ENCODE measurements at places on chromosomes 4 and X.

- no peak for DNase-seq
These were observed 65.9 kb downstream of the MAD2L1 start for GRCh38 chr4:120000591-120001296.

- no peak for DNase-seq
These were observed 350.6 kb upstream of the SLC7A11 start for GRCh38 chr4:138592796-138593195.

DNA sequence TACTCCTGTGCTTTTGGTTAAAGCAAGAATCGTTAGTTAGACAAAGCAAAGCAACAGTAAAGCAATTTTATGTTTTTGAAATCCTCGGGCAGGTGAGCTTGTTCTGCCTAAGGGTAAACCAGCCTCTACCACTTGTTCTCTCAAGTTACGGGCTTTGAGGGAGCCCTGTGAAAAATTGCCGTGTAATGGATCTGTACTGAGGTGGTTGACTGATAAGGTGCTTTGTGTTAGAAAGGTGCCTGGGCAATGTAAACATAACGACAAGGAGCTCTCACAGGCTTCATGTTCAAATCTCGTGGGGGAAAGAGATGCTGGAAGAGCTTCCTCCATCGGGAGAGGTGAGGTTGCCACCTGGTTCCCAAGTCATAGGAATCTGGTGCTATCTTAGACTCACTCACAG lies 111.8 kb downstream of the TRAPPC11 start:
- no peak for DNase-seq

GRCh38 chr4:37132975-37133360 lies 111.6 kb upstream of the NWD2 start:
- no peak for DNase-seq

GRCh38 chrX:107298276-107298675 lies 91.9 kb downstream of the DNAAF6 start:
- DNase-seq: no peak

DNA sequence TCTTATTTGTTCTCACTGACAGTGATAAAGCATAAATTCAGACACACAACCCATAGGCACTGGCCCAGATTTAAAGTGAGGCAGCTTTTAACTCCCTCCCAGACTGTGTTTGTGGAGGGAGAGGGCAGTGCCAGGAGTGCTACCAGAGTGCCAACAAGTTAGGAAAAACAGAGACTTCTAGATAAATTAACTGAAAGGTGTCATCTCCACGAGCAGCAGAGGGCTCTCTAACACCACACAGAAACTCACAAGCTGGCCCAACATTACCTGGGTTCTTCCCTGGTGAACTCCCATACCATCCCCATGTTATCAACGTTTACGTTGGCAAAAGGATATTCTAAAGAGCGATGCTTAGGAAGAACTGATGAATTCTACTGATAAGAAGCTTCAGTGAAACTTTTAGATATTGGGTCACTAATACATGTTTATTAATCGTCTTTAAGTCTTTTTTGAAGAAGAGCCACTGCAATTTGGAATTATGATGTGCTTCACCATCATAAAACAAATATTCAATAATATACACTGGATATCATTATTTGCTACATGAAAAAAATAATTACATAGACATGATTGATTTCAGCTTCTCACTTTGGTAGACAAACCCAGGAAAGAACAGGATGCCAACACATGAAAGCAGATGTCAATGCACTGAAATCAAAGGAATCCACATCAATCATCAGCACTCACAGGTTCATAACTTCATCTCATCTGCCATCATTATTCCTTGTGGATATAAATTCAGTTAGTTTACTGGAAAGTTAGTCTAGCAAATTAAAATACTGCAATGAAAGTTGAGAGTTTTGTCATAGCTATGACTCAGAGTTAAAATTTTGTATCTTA lies 121.2 kb upstream of the NAP1L5 start:
- DNase-seq: peak; percentile 28

DNA sequence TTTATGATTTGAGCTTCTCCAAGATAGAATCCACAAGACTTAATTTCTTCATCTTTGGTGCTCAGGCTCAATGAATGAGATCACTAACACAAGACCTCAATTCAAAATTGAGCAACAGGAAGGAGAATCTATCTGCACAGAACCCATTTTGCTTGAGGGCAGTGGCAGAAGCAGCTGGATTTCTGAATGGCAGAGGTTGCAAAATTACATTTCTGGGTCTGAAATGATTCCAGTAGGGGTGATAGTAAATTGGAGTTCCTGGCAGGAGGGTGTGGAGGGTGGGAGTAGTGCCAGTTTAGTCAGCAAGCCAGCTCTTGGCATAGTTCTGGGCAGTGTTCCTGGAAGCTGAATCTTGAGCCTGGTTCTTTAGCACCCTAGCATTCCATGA lies 281.1 kb downstream of the SLC7A11 start:
- DNase-seq: peak; percentile 48

GRCh38 chr4:5545271-5545670 lies 163.1 kb downstream of the EVC2 start:
- DNase-seq: no peak

DNA sequence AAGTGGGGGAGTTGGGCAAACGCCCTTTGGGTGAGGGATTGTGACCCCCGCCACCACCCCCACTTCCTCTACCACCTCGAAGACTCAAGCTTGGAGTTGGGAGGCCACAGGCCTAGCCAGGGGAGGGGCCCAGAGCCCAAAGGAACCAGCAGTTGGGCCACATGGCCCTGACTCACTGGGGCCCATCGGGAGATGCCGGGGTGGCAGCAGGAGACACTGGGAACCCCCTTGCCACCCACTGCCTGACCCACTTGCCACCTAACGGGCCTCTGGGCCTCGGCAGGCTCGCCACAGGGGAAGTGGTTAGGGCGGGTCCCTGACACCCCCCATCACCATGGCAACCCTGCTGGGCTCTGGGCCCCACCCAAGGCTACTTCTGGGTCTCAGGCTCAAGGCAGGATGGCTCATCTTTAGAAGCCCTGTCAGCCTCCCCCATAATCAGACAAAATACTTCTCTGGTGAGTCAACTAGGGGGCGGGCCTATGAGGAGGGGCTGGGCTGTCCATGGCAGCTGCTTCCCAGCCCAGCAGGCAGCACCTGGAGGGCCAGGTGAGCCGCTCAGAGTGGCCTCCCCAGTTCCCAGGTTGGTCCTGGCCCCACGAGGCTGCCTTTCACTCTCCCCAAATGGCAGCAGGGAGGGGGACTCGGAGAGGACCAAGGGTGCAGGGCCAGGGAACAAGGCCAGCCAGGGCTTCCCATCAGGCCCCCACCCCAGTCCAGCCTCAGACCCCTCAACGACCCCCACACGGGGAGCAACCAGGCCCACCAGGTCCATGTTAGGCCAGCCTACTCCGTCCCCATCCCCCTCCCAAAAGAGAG lies 5.6 kb downstream of the FLNA start:
- peak; percentile 80 for DNase-seq

DNA sequence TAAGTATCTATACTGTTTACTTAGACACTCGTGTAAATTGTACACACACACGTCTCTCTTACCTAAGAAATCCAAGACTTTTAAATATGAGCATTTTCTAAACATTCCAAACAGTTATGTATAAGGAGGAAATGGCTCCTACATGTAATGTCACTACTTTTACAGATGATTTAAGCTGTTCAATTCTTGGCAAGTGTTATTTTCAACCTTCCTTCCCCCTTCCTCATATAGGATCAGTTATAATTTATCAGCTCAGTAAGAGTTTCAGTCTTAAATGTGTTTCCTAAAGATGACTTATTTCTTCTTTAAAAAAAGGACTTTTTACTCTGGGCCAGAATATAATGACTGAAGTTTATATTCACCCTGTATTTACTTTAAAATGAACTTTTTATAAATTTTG lies 601.1 kb downstream of the ANKRD50 start:
- no peak for DNase-seq

- DNase-seq: no peak
These were observed 172.5 kb upstream of the CPEB2 start for GRCh38 chr4:14829795-14830194.

GRCh38 chr4:25792200-25792791 lies 70.5 kb downstream of the SEL1L3 start:
- no peak for DNase-seq

DNA sequence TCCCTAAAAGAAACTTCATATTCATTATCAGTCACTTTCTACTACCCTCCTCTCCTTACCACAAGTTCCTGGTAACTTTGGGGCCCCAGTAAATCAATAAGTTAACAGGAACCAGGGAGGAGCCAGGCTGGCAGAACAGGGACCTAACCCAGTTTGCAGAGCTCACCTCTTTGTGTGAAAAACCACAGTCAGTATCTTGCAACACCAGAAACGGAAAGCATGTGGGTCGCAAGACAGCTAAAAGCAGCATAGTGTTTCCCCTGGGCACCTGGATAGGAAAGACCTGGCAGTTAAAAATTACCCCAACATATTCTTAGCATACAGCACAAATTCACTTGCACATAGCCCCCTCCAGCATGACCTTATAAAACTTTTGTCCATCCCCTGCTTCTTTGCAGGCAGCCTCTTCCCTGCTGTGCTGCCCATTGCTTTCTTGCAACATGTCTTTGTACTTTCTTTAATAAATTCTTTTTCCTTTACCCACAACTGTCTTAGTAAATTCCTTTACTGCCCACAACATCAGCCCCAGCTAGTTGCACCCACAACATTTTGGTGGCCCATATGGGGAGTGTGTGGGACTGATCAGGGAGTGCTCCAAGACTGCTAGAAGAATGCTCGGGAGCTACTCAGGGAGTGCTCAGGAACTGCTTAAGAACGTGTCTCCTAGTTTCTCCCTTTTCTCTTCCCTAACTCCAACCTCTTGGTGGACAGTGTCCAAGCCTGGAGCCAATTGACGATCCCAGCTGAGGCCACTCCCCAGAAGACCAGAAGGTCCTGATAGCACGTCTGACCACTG lies 83.4 kb downstream of the MSN start:
- DNase-seq: no peak

DNA sequence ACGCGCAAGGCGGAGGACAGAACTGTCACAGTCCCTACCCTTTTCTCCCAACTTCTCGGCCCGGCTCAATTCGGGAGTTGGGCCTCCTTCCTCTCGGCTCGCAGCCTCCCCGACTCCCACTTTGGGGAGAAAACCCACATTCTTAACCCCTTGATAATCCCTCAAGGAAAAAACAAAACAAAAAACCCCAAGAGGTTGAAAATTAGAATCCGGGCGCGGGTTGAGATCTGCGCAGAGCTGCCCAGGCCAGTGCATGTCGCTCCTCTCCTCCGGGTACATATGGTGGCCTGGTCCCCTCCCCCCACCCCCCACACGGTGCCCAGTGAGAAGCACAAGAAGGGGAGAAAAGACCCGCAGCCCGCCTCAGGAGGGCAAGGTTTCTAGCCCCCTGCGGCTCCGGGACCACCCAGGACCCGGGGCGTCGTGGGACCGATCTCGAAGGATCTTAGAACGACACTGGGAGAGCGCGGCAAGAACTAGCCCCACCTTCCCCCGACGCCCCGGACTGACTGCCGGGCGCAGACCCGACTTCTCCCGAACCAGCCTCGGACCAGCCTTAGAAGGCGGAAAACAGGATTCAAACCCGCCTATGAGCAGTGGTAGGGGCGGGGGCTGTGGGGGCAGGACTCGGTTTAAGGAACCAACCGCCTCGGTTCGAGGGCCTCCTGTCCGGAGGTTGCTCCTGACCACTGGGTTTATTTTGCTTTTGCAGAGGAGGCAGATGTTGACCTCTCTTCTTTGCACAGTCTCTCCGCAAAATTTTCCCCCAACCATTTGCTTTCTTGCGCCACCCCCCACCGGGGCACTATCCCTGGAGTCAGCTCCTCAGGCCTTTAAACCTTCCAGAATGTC lies 2.5 kb upstream of the PDGFRA start:
- DNase-seq: peak; percentile 87

- DNase-seq: no peak
These were observed 35.6 kb downstream of the VCX3B start for GRCh38 chrX:8500203-8500602.

DNA sequence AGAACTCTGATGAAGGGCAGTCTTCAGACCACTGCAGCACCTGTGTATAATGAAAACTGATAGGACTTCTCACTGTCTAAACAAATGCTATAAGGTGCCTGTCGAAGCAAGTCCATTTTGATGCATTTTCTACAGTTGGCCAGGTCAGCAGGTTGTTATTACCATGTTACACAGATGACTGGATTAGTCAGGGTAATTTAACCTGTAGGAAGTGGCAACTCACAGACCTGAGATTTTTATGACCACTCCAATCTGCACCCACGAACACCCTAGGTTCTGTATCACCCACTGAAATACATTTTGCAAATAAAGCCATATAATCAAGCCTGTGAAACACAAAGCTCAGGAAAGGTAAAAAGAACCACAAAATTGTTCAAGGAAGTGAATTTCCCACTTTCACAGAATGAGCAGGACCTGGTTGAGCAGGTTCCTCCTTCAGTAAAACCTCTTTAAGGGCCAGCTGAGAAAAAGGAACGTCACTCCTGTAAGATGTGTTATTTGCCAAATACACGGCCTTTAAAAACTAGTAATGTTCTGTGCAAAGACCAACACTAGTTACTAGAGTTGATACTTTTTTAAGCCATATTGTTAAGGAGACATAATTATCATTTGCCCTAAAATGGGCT lies 12.7 kb downstream of the MAML3 start:
- no peak for DNase-seq

GRCh38 chrX:147763131-147763530 lies 148.6 kb upstream of the FMR1 start:
- DNase-seq: no peak

DNA sequence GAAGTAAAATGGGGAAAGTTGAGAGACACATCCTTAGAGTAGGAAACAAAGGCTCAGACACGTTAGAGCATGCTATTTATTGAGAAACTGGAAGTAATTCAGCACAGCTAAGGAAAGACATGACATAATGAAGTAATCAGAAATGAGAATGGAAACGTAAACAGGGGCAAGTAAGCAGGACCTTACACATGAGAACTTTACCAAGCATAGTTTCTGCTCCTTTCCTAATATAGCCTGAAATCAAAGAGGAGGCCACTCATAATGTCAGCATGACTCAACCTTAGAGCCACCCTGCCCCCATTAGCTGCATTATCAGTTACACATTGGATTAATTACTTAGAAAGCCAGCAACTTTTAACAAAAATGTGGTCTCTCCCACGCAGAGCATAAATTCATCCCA lies 558.3 kb upstream of the GRIA3 start:
- peak; percentile 46 for DNase-seq

DNA sequence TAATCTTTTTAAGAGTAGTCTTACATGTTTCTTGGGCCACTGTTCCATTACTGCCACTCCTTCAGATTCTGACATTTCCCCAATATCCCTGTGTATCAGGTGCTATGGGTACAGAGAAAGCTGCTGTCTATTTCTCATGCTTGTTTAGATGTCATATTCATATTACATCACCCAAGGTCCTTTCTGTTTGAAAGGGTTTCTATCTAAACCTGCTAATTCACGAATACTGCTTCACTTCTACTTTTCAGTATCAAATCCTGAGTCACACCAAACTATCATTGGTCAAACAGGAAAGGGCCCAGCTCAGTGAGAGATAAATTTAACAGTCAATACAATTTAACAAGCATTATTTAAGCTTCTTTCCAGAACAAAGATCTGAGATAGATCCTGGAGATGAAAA lies 241.4 kb downstream of the UGT8 start:
- DNase-seq: no peak

GRCh38 chr4:182644683-182645050 lies 272.5 kb downstream of the DCTD start:
- DNase-seq: peak; percentile 32
